ENCODE measurements at places on chromosomes 5 and 9.

- DNase-seq: no peak
Measured at GRCh38 chr9:117091529-117091928, 323.3 kb downstream of the ASTN2 start.

DNA sequence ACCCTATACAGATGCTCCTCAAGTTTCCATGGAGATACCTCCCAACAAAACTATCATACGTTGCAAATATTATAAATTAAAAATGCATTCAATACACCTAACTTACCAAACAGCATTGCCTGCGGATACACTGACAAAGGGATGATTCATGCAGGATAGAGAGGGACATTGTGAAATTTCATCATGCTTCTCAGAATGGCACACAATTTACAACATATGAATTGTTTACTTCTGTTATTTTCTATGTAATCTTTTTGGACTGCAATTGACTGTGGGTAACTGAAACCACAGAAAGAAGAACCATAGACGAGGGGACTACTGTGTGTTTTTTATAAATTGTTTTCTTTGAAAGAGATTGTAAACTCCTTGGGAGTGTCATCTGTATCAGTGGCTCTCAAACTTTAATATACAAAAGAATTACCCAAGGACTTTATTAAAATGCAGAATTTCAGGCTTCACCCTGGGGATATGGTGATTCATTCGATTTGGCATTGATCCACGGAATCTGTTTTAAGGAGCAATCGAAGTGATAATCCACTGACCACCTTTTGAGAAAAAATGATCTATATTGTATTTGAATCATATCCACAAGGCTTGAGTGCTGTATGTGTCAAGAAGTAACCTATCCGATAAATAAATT, 146.4 kb downstream of the SGCD start:
- no peak for DNase-seq

GRCh38 chr5:149294872-149295829, 23.5 kb downstream of the AFAP1L1 start:
- no peak for DNase-seq

GRCh38 chr9:123321616-123322272, 34.3 kb upstream of the CRB2 start:
- DNase-seq: no peak

DNA sequence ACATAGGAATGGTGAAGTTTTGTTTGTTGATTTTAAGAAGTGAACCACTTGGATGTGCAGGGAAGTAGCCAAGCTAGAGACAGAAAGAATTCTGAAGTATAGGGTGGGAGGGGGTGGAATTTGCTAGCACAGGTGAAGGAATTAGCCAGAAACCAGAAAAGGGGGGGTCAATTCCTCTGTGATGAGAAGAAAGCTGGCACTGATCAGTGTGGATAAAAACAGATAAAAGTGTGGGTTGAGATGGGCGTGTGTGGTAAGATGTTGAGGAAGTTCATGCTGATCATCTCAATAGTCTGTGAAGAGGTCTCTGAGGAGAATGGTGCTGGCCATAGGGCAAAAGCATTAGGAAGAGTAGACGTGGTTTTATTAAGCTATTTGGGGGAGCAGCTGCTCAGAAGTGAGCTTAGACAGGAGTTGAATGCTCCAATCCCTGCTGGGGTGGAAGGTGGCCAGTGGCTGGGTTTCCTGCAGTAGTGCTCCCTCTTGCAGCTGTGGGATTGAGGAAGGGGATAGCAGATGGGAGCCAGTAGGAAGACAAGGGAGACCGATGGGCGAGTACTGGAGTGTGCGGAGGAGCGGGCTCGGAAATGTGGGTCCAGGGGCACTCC, 88.7 kb upstream of the ELL2 start:
- no peak for DNase-seq

- DNase-seq: no peak
Measured at GRCh38 chr9:18718393-18718792, 244.4 kb downstream of the ADAMTSL1 start.

DNA sequence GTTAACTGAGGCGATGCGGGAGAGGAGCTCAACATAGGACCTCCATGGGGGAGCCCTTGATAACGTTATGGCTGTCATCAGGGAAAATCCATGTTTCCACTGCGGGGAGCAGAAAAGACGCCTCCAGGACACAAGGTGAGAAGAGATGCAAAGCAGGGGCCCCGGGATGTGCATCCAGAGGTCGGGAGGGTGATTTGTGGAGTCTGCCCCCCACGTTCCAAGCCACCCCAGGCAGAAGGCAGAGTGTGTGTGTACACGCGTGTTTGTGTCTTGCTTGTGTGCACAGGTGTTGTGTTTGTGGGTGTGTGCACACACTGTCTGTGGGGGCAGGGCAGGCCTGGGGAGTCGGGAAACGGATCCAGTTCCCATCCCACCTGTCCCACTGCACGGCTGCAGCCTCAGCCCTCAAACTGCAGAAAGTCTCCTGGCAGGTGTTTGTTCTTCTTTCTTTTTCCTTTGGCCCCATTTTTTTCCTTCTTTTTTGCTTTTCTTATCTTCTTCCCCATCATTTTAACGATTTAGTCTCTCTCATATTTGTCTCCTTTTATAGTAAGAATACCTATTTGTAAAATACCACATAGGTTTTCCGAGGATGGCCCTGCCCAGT, 17.4 kb upstream of the PLEKHG4B start:
- DNase-seq: no peak

DNA sequence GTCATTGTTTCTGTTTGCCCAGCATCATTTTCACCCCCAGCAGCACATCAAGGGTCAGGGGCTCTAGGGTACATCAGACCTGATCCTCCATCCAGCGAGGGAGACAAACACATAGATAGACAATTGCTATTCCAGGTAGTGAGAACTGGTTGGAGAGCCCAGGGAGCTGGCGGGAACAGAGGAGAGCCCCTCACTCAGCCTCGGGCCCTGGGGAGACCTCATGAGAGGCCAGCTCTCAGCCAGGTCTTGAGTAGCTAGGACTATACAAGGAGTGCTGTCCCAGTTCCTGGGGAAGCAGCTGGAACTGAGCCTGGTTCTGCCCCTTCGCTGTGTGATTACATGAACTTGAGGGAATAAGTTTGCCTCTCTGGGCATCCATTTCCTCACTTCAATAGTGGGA, 80.3 kb downstream of the HRH2 start:
- DNase-seq: no peak

- DNase-seq: no peak
Measured at GRCh38 chr5:17333755-17334154, 116.3 kb downstream of the BASP1 start.
